Neural crest cell (in vitro differentiated cells): ENCODE measurements at places on chromosomes 6 and 20. TPM values are rescaled to one million over a fixed set of nuclear protein-coding genes. Genes with fewer than 3 reads are reported as not detected.
A peak's percentile ranks its signal among the peaks of the same experiment; 100 is the strongest.

SLC17A3 gene
- not detected in 2 replicates for total RNA-seq

- peak overlapping the region; percentile 73 for H3K4me3 ChIP-seq
- H3K27ac ChIP-seq = peak overlapping the region; percentile 14
- no peaks in the 10 kb centered on the region for H3K27me3 ChIP-seq
- peaks cover 51% of the 10 kb centered on the region for H3K4me1 ChIP-seq
- H3K36me3 ChIP-seq = peaks cover 10% of the 10 kb centered on the region
- DNase-seq = peak; percentile 35
These were observed 5.1 kb downstream of the TP53RK start for GRCh38 chr20:46683939-46684750.

DNA sequence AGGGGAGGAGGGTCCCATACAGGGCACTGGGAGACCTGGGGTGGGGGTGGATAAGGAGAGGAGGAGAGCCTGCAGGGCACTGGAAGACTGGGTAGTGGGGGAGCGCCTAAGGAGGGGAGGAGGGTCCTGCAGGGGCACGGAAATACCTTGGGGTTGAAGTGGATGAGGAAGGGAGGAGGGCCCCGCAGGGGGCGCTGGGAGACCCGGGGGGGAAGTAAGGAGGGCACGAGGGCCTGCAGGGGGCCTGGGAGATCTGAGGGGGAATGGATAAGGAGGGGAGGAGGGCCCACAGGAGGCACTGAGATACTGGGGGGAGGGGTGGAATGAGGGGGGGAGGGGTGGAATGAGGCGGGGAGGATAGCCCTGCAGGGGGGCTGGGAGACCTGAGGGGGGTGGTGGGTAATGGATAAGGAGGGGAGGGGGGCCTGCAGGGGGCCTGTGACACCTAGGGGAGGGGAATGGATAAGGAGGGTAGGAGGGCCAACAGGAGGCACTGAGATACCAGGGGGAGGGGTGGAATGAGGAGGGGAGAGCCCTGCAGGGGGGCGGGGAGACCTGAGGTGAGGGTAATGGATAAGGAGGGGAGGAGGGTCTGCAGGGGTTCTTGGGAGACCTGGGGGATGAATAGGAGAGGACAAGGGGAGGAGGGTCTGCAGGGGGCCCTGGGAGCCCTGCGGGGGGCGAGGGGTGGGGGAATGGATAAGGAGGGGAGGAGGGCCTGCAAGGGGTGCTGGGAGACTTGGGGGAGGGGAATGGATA lies 567 bp upstream of the CTCFL start:
- H3K27me3 ChIP-seq = peaks cover 10% of the 10 kb centered on the region
- H3K27ac ChIP-seq = no peak overlapping the region
- no peak for DNase-seq
- H3K4me1 ChIP-seq = peaks cover 18% of the 10 kb centered on the region
- H3K36me3 ChIP-seq = no peaks in the 10 kb centered on the region

DNA sequence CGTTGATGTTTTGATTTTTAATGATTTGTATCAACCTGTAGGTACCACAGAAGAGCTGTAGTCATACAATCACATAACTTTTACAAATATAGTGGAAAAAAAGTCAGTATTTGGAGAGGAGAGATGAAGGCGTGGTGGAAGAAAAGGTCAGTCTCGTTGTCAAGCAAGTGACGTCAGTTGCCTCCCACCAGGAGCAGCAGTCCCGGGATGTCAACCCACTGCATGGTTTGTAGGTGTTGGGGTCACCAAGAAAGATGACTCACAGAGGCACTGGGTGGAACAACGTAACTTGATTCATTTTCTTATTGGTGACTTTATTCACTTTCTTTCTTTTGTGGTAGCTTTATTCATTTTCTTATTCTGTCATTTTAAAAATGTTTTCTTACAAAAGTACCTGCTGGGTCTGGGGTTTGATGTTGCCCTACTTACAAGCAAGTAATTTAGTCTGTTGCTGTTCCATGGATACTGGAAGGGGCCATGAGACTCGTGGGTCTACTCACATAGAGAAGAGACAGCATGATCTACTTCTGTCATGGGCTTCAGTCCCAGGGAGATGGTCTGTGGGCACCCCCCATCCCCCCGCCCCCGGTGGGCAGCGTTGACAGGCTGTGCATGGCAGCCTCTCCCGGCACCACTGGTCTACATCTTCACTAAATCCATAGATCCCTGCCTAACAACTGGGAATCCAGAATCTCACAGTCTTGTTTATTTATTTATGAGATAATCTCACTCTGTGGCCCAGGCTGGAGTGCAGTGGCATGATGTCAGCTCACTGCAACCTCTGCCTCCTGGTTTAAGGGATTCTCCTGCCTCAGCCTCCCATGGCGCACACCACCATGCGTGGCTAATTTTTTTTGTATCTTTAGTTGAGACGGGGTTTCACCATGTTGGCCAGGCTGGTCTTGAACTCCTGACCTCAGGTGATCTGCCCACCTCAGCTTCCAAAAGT lies 36.4 kb upstream of the SYNJ2 start:
- no peaks in the 10 kb centered on the region for H3K27me3 ChIP-seq
- peaks cover 55% of the 10 kb centered on the region for H3K36me3 ChIP-seq
- no peak overlapping the region for H3K4me3 ChIP-seq
- no peak for DNase-seq

DNA sequence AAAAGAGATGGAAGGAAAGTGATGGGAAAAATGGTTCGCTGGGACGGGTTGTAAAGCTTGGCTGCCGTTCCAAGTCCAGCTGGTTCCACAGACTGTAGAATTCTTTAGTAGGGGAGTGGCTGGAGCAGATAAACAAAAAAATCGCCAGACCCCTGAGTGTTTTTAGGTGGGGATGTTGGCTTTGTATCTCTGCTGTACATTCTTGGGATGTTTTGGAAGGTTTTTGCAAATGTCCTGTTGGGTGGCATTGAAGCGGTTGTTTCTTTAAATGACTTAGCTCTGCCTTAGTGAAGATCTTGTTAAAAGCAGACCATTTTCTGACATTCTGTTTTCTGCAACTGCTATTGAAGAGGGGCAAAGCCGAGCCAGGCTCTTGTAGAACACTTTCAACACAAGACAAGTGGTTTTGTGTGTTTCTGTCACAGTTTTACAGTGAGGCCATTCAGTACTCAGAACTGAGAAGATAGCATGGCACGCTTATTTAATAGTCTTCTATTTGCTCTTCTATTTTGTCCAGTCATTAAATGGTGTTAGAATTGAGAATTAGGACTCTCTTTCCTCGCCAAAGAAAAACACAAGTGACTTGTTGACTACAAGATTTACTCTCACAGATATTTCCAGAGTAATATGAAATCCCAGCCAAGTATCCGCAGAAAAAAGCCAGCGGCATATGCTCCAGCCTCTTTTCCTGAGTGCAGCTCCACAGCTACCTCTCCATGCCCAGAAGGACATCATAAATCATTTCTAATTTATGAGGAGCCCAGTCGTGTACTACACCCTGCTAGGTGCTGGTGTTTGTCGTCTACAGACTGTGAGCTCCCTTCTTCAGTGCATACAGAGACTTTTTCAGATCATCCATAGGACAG lies 65.8 kb downstream of the PHACTR2 start:
- peaks cover 6% of the 10 kb centered on the region for H3K27me3 ChIP-seq
- no peak overlapping the region for H3K27ac ChIP-seq
- H3K4me1 ChIP-seq = peaks cover 47% of the 10 kb centered on the region

DNA sequence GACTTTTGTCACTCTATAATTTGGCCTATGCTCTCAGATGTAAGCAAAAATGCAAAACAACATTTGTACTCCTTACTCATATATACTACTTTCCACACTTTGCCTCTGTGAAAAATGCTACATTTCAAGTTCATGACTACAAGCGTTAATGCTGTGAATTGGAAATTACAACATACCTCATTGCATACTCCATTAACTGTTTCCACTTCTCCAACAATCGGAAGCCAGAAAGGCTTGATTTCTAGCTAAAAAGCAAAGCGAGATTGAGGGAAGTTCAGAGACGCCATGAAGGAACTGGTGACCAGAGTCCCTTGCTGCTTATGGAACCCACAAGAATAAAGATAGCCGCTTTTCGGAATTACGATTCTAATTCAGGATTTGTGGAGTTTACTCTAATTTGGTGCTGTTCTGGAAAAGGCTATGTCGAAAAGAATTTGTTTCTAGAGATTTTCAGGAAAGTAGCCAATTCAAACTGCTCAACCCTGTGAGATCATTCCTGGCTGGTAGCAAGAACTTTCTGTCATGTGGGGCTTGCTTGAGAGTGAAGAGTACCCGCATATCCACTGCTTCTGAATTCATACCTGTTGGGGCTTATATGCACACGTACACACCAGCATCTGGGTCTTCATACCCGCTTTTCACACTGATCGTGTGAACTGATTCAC lies 98.0 kb upstream of the CITED2 start:
- H3K4me3 ChIP-seq = no peak overlapping the region
- H3K36me3 ChIP-seq = no peaks in the 10 kb centered on the region
- no peak for DNase-seq
- peak overlapping the region; percentile 72 for H3K27ac ChIP-seq

IL17F gene
- not detected in 2 replicates for total RNA-seq

DNA sequence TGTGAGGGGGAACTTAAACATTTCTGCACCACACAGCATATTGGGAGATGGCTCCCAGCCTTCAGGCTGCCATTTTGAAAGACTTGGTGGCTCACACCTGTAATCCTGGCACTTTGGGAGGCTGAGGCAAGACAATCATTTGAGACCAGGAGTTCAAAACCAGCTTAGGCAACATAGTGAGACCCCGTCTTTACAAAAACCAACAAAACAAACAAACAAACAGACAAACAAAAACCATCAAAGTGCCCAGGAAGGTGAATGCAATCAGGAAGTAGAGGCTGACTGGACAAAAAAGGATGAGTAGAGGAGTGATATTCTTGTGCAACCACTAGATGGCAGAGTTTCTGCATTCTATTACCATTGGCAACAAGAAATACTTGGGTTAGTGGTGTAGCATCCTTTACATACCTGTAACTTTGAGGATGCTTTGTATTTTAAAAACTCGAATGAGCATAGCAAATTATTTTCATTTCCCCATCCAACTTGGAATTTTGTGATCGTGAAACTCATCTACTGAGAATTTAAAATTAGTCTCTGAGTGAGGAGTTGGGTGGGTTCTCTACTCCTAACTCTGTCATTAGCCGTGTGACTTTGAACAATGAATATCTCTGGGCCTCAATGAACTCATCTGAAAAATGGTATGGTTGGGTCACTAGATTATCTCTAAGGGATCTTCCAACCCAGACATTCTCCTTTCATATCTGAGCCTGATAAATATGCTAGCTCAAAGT lies 84.4 kb downstream of the CRYBG1 start:
- peaks cover 4% of the 10 kb centered on the region for H3K4me1 ChIP-seq
- no peak overlapping the region for H3K27ac ChIP-seq
- H3K27me3 ChIP-seq = peaks cover 45% of the 10 kb centered on the region
- no peaks in the 10 kb centered on the region for H3K36me3 ChIP-seq
- no peak overlapping the region for H3K4me3 ChIP-seq

ACOT13 gene
- 27.4 and 30.3 TPM in 2 replicates for total RNA-seq

TMC2 gene
- not detected in 2 replicates for total RNA-seq

DNA sequence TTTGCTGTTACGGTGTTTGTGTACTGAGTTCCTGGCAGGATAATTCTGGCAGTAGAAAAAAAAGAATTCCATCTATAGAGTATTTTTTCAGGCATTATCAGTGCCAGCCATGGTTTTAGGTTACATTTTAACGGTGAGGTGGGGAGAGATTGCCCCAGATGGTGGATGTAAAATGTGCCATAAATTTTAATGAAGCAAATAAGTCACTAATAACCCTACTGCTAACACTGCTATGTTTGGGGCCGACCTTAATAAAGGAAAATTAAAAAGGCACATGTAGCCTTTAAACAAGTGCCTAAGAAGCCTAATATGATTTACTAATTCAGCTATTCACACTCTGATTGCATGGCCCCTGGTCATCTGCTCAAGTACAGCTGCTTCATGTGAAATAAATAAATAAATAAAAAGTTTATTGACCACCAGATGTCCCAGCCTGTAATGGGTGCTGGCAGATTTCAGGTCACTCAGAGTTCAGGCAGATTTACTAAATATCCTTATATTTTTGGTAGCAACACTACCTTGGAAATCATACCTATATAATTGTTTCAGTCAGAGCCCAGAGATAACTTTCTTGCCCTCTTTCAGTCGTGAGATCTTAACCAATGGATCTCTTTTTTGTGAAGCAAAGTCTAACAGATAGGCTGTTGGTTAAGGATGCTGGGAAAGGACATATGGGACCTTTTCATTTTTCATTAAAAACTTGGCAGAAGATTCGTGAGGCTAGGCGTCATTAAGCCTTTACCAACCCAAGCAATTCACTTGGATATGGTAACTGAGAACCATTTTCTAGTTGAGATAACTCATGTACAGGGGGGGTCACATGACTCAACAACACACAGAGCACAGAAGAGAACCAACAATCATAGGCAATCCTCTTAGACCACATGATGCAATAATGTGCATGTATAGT lies 495.0 kb upstream of the NRSN1 start:
- H3K4me1 ChIP-seq = peaks cover 29% of the 10 kb centered on the region
- no peak for DNase-seq
- H3K4me3 ChIP-seq = no peak overlapping the region
- H3K27ac ChIP-seq = no peak overlapping the region
- peaks cover 5% of the 10 kb centered on the region for H3K36me3 ChIP-seq

TRIM15 gene
- not detected in 2 replicates for total RNA-seq

EPPIN gene
- total RNA-seq = not detected in 2 replicates

DNA sequence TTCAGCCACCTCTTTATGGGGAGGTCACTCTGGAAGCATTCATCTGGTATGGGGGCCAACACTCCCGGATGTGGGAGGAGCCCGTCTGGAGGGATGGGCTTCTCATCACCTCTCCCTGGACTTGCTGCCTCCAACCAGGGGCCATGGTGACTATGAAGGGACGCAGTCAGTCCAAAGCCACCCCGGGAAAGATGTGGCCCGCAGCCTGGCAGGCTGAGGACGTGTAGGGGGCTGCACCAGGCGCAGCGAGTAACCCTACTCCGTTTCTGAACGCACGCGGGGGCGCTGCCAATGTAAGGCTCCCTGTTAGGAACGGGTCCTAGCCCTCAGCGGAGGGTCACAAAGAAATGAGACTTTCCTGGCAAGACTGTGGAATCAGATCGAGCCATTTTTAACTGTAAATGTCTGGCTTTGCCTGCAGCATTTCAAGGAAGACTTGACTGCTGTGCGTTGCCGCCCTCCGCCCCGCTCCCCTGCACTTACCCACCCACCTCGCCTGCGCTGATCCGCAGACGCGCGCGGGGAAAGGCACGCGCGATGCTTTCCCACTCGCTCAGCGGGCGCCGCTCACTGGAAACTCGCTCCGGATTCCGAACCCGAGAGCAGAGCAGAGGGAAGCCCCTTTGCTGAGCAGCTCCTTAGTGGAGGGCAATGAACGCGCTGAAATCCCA lies 55.1 kb downstream of the IL20RA start:
- no peak overlapping the region for H3K27ac ChIP-seq
- H3K36me3 ChIP-seq = no peaks in the 10 kb centered on the region
- H3K27me3 ChIP-seq = peaks cover 53% of the 10 kb centered on the region
- DNase-seq = peak; percentile 16
- H3K4me3 ChIP-seq = peak overlapping the region; percentile 90
